ENCODE measurements at places on chromosomes 5 and 9.

DNA sequence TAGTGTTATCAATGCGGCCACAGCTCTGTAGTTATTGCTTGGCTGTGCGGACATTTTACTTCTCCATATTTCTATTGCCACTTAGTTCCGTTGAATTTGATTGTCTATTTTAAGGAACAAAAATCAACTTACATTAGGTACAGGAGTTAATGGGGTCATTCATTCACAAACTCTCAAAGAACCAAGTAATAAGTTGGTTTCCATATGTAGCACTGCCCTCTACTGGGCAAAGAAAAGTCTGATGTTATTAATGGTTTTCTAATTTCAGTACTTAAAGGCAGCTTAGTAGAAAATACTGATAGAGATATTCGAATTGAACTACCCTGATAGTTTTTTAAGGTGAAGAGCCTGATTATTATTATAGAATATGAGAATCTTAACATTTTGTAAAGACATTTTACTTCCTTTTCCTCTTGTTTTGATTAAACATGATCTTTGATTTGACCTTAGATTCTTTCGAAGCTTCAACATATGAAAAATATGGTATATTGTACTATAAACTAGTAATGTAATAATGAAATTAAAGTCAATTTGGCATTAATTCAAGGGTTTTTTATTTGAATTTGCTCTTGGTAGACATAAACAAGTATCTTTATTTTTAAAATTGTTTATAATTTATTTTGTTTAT, 119.5 kb upstream of the CTNND2 start:
- DNase-seq = peak; percentile 4

- no peak for DNase-seq
Measured at GRCh38 chr9:110111868-110112267, 96.1 kb downstream of the C9orf152 start.

GRCh38 chr9:115250621-115251032, 132.7 kb upstream of the TNC start:
- peak; percentile 96 for DNase-seq

- DNase-seq = no peak
Measured at GRCh38 chr9:95316794-95317118, 753 bp downstream of the FANCC start.

DNA sequence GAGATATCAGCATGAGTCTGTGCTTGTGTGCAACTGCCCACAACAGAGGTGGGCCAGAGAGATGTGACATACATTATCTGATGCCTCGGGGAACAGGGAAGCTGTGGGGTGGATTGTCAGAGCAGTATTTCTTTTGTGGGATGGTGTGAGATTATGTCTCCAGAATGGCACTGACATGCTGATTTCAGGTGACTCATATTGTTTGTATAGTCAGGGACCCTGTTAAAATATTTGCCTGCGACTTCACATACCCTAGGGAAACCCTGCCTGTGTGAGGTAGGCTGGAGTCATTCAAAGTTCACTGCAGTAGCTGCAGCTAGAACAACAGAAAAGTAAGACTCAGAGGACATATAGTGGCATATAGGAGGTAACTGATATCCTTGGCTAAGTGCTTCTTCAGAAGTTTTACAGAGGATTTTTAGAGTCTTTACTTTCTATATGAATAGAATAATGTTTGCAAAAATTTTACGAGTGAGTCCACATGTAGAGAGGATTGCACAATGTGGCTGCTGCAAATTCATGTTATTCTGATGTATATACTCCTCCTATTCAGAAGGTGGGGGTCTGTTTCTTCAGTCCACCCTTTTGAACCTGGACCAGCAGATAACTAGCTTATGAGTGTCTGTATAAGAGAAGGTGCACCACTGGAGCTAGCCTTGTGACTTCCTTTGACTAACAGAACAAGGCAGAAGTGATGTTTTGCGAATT, 89.3 kb downstream of the MACIR start:
- DNase-seq = no peak

DNA sequence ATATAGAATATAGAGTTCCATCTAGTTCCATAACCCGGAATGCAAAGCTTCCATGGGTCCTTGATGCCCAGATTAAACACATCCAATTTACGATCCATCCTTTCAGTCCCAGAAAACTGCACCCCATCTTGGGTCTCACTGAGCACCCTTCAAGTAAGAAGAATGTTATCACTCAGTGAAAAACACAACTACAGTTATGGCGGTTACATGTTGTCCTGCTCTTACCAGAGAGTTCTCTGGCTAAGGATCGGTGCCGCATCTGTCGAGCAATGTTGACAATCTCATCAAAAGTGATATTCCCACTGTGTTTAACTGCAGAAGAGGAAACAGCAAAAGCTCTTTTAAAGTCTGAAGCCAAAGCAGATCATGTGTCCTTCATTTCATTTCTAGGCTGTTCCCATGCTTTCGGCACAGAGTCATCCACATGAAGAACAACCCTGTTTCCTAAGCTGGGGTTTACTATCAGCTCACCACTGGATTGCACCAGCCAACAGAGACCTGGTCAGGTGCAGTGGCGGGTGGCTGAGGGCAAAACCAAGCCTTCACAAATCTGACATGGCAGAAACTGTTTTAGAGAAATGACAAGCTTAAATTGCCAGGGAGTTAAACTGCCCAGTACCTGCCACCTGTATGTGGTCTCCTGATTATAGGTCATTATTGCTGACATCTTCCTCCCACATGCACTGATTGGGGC, 2.9 kb downstream of the RPL12 start:
- DNase-seq = no peak

GRCh38 chr9:84371737-84372136, 31.2 kb upstream of the SLC28A3 start:
- DNase-seq = peak; percentile 92

DNA sequence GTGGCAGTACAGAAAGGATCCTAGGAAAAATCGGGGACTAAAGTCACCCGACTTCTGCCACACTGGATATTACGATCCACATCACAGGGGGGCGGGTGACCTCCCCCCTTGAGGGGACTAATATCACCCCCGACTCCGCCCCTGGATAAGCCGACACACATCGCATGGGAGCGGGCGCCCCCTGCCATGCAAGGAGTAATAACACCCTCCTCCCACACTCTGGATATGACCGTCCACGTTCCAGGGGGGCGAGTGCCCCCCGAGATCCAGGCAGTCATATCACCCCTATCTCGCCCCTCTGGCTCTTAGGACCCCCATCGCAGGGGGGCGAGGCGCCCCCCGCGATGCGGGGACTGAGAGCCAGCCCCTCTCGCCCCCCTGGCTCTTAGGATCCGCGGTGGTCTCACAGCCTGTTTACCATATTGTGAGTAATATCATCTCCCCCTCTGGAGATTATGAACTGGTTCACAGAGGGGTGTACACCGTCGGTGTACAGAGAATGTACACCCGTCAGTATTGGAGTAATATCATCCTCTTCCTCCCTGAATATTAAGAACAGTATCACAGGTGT, 423.0 kb downstream of the DIRAS2 start:
- DNase-seq = no peak

DNA sequence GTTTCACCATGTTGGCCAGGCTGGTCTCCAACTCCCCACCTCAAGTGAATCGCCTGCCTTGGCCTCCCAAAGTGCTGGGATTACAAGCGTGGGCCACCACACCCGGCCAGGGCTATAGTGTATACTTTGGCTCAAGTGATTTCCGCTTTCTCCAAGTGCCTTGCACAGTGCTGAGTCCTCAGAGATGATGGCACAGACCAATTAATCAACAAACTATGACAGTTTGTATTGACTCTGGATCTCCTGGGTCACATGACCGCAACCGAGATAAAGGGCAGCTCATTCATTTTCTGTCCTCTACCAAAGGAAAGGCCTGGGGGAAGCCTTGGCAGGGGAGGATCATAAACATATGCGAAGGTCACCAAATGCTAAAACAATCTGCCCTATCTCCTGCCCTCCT, 11.4 kb upstream of the LARP1 start:
- no peak for DNase-seq

Measured in GM04503 (cell line).